Effector memory CD4-positive, alpha-beta T cell (primary cell): ENCODE measurements at places on chromosomes 6 and 20.

DNA sequence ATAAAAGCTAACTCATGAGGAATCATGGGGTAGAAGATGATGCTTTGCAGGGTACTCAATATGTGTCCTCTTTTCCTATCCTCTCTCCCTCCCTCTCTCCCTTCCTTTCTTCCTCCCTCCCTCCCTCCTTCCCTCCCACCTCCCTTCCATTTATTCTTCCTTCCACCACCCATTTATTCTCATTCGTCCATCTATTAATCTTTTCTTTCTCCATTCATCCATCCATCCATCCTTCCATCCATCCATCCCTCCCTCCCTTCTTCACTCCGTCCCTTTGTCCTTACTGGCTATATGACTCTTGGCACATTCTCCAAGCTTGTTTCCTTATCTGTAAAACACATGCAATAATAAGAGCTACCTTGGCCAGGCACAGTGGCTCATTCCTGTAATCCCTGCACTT, 40.9 kb downstream of the ARHGAP40 start:
- no peak for DNase-seq

- DNase-seq = no peak
Measured at GRCh38 chr6:43776115-43776798, 6.2 kb downstream of the VEGFA start.

GRCh38 chr6:56970849-56971248, 15.9 kb downstream of the BEND6 start:
- no peak for DNase-seq

DNA sequence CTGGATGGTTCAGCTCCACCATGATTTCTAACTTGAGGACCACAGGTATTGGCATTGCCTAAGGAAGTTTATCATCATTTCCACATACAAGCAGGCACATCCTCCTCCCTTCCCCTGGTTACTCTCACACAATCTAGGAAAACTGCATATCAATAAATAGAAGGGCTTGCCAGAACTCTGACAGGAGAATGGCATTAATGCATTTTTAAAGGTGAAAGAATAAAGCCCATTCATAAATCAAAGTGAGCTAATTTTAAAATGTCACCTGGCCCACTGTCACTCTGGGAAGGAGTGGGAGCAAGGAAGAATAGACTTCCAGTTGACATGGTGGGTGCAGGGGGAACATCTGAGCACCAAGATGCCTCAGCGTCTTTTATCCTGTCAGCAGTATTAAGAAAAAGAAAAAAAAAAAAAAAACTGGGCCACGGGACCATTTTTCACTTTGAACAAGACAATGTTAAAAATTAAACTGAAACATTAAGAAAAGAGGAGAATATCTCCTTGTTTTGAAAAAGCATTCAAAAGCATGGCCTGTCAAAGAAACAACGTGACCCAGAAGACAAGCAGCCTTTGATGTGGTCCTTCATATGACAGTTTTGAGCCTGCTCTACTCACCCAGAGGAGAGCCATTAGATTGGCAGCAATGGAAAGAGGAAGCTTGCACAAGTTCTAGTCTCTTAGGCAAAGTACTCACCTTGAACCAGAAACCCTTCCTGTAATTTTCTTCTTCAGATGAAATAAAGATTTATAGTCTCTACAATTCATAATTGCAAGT, 39.3 kb upstream of the SMLR1 start:
- no peak for DNase-seq
